ENCODE measurements at places on chromosomes 4 and X. TPM values are rescaled to one million over a fixed set of nuclear protein-coding genes. Genes with fewer than 3 reads are reported as not detected.

DNA sequence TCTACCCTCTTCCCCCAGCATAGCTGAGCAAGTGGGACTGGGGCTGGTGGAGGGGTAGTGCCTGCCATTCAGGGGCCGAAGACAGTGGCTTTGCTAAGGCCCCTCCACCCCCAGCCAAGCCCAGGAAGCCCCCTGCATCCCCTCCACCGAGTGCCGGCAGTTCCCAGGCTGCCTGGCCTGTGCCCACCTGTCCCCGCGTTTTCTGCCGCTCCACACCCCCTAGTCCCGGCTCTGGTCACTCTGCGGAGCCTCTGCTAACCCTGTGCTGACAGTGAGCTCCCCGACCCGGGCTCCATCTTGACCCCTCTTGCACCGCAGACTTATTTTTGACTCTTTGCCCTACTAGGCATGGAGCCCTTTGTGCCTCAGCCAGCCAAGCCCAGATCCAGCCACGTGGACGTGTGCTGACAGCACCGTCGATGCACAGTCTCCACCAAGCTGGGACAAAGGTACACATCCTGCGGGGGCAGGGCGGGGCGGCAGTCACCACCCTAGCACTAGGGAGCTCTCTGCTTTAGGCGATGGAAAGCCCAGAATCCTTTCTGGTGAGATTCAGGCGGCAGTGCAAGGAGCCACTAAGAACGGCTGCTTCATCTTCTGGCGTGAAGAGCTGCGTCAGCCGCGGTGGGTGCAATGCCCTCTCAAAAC, 96.6 kb downstream of the PHKA2 start:
- peak overlapping the region; percentile 48 for H3K4me3 ChIP-seq
- peaks cover 26% of the 10 kb centered on the region for H3K4me1 ChIP-seq
- H3K27ac ChIP-seq: peak overlapping the region; percentile 91
- DNase-seq: peak; percentile 52

DNA sequence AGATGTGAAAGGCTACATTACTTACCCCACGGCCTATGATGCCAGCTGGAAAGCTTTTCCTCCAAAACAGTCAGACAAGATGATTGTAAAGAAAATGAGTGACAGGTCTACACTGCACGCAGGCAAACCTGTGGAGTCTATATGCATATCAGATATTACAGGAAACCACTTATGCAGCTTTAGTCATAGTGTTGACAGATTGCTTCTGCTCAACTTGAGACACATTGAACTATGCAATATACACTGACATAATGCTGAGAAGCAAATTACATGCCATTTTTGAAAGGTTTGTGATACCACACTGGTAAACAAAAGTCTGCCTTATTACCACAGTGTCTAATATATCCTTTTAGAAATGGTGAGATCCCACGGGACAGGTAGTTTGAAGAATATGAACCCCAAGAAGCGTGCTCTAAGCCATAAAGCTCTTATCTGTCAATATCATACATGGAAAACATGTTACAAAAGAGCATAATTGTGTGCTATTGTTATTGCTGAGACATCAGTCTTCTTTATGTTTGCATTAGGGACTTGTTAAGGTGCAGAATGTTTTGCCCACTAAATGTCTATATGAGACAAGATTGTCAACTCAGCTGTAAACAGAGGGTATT, 1835.8 kb upstream of the TENM3 start:
- H3K27me3 ChIP-seq: no peaks in the 10 kb centered on the region
- no peak overlapping the region for H3K4me3 ChIP-seq

DNA sequence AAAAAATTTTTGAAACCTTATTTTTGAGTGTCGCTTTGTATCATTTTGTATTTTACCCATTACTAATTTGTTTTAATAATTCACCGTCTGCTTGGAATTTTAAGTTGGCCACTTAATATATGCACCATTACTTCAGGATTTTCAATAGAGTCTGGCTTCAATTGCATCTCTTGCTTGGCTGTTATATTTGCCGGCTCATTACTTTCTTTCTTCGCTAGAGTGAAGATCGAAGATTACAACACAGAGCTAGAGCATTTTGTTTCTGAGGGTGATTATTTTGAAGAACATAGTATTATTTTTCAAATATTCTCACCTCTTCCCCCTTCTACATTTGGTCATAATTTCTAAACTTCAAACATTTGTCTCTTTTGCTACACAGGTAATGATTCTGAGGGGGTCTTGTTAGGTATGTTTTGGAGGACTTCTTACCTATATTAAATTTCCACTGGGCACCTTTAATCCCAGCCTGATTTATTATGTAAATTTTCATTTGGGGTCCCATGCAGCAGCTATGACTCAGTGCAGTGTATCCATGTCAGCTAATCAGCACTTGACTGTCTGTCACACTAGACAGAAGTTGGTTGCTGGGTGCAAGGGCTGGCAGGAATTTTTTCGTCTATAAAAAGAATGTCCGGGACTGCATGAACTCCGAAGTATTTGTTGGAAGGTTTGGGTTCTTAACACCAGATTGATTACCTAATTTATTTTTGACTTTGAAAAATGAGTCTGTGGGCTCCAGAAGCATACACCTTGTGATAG, 18.6 kb downstream of the TBC1D1 start:
- H3K27ac ChIP-seq: peak overlapping the region; percentile 83
- H3K36me3 ChIP-seq: no peaks in the 10 kb centered on the region
- no peaks in the 10 kb centered on the region for H3K27me3 ChIP-seq
- H3K4me1 ChIP-seq: peaks cover 20% of the 10 kb centered on the region

DNA sequence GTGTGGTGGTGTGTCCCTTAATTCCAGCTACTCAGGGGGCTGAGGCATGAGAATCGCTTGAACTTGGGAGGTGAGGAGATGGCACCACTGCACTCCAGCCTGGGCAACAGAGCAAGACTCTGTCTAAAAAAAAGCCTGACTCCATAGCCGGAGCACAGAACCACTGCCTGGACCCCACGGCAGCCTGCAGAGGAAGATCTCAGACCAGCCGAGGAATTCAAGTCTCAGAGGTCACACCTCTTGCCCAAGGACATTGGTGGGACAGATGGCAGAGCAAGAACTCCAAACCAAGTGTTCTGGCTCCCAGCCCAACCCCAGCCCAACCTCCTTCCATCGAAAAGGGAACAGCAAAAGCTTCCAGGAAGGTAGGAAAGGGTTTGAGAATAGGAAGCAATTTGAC, 70.8 kb downstream of the SMIM20 start:
- no peaks in the 10 kb centered on the region for H3K27me3 ChIP-seq
- H3K4me3 ChIP-seq: no peak overlapping the region
- no peaks in the 10 kb centered on the region for H3K36me3 ChIP-seq
- H3K27ac ChIP-seq: no peak overlapping the region
- H3K4me1 ChIP-seq: peaks cover 11% of the 10 kb centered on the region

- no peaks in the 10 kb centered on the region for H3K36me3 ChIP-seq
- no peak for DNase-seq
- no peaks in the 10 kb centered on the region for H3K4me1 ChIP-seq
- no peak overlapping the region for H3K4me3 ChIP-seq
Observed at GRCh38 chrX:155967653-155968325, 29.7 kb upstream of the IL9R start.

DNA sequence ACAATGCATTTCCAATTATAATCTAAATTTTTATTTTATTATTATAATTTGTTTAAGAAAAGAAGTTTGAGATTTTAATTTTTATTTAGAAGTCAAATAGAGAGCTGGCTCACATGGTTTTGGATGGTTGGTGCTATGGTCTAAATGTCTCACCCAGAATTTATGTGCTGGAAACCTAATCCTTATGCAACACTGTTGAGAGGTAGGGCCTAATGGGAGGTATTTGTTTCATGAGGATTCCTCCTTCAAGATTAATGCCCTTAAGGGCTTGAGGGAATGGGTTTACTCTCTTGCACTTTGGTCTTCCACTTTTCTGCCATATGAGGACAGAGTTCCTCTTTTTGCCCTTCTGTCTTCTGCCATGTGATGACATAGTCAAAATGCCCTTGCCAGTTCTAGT, 960.5 kb upstream of the IGFBP7 start:
- H3K27me3 ChIP-seq: no peaks in the 10 kb centered on the region
- H3K4me1 ChIP-seq: no peaks in the 10 kb centered on the region
- H3K36me3 ChIP-seq: no peaks in the 10 kb centered on the region

Gene ADRA2C
- 7.3 TPM for polyA plus RNA-seq

- DNase-seq: no peak
- H3K36me3 ChIP-seq: no peaks in the 10 kb centered on the region
- H3K4me1 ChIP-seq: peaks cover 24% of the 10 kb centered on the region
- no peak overlapping the region for H3K27ac ChIP-seq
Observed at GRCh38 chr4:38109370-38109769, 149.2 kb downstream of the PTTG2 start.

Gene USP17L13
- not detected for polyA plus RNA-seq

- no peak overlapping the region for H3K4me3 ChIP-seq
- no peaks in the 10 kb centered on the region for H3K4me1 ChIP-seq
- H3K36me3 ChIP-seq: no peaks in the 10 kb centered on the region
- H3K27ac ChIP-seq: no peak overlapping the region
- no peak for DNase-seq
- no peaks in the 10 kb centered on the region for H3K27me3 ChIP-seq
Observed at GRCh38 chrX:22987452-22987851, 12.3 kb upstream of the DDX53 start.

DNA sequence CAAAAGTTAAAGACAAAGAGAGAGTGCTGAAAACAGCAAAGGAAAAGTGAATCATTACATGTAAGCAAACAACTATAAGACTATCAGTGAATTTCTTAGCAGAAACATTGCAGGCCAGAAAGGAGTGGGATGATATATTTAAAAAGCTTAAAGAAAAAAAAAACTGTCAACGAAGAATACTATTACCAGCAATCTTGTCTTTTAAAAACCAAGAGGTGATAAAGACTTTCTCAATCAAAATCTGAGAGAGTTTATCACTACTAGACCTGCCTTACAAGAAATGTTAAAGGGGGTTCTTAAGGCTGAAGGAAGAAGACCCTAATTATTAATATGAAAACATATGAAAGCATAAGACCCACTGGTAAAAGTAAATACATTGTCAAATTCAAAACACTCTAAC, 132.5 kb upstream of the ZCCHC13 start:
- no peak for DNase-seq
- H3K27me3 ChIP-seq: no peaks in the 10 kb centered on the region
- H3K4me1 ChIP-seq: no peaks in the 10 kb centered on the region
- H3K4me3 ChIP-seq: no peak overlapping the region
- no peaks in the 10 kb centered on the region for H3K36me3 ChIP-seq
- H3K27ac ChIP-seq: no peak overlapping the region

GRCh38 chrX:26334232-26334631, 118.3 kb downstream of the MAGEB5 start:
- H3K27me3 ChIP-seq: no peaks in the 10 kb centered on the region
- DNase-seq: no peak
- H3K36me3 ChIP-seq: no peaks in the 10 kb centered on the region
- no peak overlapping the region for H3K27ac ChIP-seq
- no peaks in the 10 kb centered on the region for H3K4me1 ChIP-seq

Gene ZDHHC15
- 1.2 TPM for polyA plus RNA-seq

GRCh38 chrX:27599928-27600327, 9.8 kb downstream of the DCAF8L2 start:
- no peaks in the 10 kb centered on the region for H3K4me1 ChIP-seq
- H3K36me3 ChIP-seq: no peaks in the 10 kb centered on the region
- no peak overlapping the region for H3K4me3 ChIP-seq
- no peaks in the 10 kb centered on the region for H3K27me3 ChIP-seq

DNA sequence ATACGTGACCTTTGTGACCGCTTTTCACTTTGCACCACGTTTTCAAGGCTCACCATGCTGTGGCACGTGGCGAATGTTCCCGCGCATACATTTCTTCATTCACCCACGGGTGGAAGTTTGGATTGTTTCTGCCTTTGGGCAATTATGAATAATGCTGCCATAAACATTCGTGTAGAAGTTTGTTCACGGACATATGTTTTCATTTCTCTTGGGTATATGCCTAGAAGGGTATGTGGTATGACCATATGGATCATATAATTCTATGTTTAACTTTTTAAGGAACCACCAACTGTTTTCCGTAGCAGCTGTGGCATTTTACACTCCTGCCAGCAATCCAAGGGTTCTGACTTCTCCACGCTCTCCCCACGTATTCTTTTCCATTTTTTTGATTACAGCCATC, 60.9 kb upstream of the MXD4 start:
- no peaks in the 10 kb centered on the region for H3K27me3 ChIP-seq
- H3K27ac ChIP-seq: no peak overlapping the region
- DNase-seq: no peak
- no peak overlapping the region for H3K4me3 ChIP-seq

Gene MTNR1A
- polyA plus RNA-seq: not detected

Gene GAGE12F
- not detected for polyA plus RNA-seq

DNA sequence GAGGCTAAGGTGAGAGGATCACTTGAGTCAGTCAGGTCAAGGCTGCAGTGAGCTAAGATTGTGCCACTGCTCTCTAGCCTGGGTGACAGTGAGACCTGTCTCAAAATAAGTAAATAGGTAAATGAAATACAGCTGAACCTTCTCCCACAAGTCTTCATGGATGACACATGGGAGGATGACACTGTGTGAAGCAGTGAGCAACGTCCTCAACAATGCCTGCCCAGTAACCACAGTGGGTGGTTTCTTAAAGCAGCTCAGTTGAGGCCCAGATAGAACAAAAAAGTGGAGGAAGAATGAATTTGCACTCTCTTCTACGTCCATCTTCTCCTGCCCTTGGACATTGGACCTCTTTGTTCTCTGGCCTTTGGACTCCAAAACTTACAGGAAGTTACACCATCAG, 52.7 kb downstream of the MSX1 start:
- no peak overlapping the region for H3K4me3 ChIP-seq
- no peak overlapping the region for H3K27ac ChIP-seq
- no peaks in the 10 kb centered on the region for H3K27me3 ChIP-seq
- no peaks in the 10 kb centered on the region for H3K36me3 ChIP-seq
- no peak for DNase-seq
- no peaks in the 10 kb centered on the region for H3K4me1 ChIP-seq

DNA sequence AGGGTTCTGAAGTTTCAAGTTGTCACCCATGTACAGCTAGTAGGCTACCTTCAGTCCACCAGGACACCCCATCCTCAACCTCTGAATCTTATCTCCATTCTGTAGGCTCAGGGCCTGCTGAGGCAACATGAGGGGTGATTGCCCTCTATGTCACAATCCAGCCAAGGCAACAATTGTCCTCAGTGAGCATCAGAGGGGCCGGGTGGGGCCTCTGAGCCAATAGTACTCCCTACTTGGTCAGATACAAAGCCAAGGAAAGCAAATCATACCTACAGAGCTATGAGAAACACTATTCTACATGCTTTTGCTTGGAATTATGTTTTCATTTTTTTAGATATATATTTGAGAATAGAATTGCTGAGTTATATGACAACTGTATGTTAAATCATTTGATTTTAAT, at the start of gene ACTRT1:
ACTRT1 (minus strand) TSS at position 101 of the 400 bp plus-strand sequence. CDS start 197 bp downstream, outside the sequence.
- no peak for DNase-seq
- no peaks in the 10 kb centered on the region for H3K27me3 ChIP-seq
- no peak within 1 kb of the TSS for H3K4me3 ChIP-seq
- H3K27ac ChIP-seq: no peak within 1 kb of the TSS

Gene NAP1L3
- 1.7 TPM for polyA plus RNA-seq

GRCh38 chr4:26839016-26839415, 21.6 kb upstream of the STIM2 start:
- DNase-seq: no peak
- peaks cover 22% of the 10 kb centered on the region for H3K4me1 ChIP-seq
- H3K4me3 ChIP-seq: no peak overlapping the region
- no peaks in the 10 kb centered on the region for H3K27me3 ChIP-seq
- H3K27ac ChIP-seq: no peak overlapping the region
- no peaks in the 10 kb centered on the region for H3K36me3 ChIP-seq

DNA sequence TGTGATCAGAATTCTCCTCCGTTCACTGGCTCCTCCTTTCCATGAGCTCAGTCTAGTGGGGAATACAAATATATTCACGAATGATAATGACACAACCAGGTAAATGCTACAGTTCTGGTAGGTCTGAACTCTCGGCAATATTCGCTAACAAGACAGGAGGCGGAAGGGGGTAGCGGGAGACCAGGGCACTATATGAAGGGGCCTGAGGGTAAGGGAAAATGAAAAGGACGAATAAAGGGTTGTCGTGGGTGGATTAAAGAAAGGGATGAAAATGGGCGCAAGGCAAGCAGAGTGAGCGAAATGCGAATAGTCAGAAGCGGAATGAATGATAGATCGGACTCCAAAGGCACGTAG, 743 bp downstream of the NKAP start:
- no peaks in the 10 kb centered on the region for H3K27me3 ChIP-seq
- peaks cover 14% of the 10 kb centered on the region for H3K4me1 ChIP-seq
- DNase-seq: no peak
- H3K4me3 ChIP-seq: peak overlapping the region; percentile 82
